NCI-H446 treated with DMSO at 0.1 percent for 48 hours (cell line): ENCODE measurements at places on chromosomes 12 and 14.

DNA sequence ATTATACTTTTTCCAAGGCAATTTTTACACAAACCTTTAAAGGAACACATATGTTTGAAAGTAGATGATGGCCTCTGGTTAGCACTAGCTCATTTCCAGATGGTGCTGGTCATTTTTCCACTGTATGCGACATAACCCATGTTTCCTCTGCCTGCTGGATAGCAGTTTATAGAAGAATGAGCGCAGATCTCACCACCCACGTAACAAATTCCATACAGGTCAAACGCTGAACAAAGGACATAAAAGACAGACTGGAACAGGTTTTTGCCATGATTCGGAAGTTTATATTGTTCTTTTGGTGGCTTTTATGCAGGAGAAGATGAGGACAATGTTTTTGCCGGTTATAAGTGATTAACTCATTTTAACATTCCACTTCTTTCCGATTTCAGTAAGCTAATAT, 30.7 kb downstream of the PPP1R36 start:
- DNase-seq: no peak

GRCh38 chr12:23576372-23576771, 373.1 kb downstream of the SOX5 start:
- DNase-seq: no peak

- no peak for DNase-seq
Measured at GRCh38 chr12:56197921-56198635, 8.8 kb upstream of the SMARCC2 start.

DNA sequence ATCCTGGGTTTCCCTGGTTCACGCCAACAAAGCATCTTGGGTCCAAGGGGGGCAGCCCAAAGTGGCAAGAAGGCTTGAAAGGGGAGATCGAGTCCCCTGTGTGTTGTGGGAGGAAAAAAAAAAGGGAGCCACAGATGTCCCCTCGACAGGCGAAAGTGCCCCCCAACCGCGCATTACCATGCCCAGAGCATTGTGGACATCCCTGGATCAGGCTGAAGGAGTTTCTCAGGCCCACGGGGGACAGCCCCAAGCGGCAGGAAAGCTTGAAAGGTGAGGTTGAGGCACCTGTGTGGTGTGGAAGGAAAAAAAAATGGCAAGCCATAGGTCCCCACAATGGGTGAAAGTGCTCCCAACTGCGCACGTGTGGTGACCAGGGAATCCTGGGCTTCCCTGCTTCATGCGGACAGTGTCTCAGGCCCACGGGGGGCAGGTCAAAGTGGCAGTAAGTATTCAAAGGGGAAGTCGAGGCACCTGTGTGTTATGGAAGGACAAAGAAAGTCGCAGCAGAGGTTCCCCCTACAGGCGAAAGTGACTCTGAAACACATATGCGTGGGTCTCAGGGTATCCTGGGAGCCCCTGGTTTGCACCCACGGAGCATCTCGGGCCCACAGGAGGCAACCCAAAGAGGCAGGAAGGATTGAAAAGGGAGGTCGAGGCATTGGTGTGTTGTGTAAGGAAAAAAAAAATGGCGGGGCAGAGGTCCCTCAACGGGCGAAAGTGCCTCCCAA, 580.1 kb downstream of the ALG10 start:
- no peak for DNase-seq

- DNase-seq: no peak
Measured at GRCh38 chr12:51867371-51867770, 18.9 kb upstream of the FIGNL2 start.

GRCh38 chr14:31127690-31128089, 79.9 kb downstream of the HECTD1 start:
- DNase-seq: no peak

GRCh38 chr14:55382483-55382882, 29.1 kb downstream of the ATG14 start:
- DNase-seq: no peak

GRCh38 chr14:81784084-81784483, 250.4 kb upstream of the SEL1L start:
- no peak for DNase-seq

GRCh38 chr12:43789941-43790340, 16.2 kb downstream of the TWF1 start:
- peak; percentile 52 for DNase-seq

- no peak for DNase-seq
Measured at GRCh38 chr12:106113446-106113823, 25.3 kb downstream of the NUAK1 start.

DNA sequence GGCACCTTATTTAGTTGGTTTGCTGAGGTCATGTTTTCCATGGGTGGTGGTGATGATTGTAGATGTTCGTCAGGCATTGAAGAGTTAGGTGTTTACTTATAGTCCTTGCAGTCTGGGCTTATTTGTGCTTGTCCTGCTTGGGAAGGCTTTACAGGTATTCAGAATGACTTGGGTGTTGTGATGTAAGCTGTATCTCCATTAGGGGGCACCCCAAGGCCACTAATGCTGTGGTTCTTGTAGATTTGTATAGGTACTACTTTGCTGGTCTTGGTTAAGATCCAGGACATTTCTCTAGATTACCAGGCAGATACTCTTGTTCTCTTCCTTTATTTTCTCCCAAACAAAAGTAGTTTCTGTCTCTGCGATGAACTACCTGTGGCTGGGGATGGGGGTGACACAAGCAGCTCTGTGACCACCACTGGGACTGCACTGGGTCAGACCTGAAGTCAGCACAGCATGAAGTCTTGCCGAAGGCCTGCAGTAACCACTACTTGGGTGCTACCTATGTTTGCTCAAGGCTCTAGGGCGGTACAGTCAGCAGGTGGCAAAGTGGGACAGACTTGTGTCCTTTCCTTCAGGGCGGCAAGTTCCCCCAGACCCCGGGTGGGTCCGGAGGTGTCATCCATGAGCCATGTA, 35.8 kb upstream of the FBXO33 start:
- no peak for DNase-seq

- DNase-seq: no peak
Measured at GRCh38 chr14:32083315-32083624, 6.2 kb downstream of the ARHGAP5 start.

DNA sequence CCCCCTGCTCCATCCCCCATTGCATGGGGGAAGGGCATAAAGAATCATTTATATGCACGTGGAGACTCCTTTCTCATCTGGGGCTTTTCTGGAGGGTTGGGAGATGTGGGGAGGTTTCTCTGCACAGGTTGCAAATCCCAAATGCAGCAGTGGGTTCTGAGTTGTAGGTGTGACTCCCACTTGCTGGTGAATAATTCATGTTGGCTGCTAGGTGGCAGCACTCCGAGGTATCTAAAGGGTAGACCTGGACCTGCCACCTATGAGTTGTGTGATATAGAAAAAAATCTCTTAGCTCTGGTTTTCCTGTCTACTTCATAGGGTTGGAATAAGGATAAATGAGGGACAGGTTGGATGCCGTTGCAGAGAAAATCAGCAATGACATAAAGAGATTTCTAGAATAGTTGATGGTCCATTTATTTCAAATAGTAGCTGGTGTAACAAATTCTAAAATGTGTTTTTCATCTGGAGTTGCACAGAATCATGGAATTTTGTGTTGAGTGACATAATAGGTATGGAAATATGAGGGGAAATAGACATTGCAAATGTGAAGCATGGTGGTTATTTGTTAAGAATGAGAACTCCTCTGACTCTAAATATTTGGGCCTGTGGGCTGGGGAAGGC, 4.6 kb downstream of the MARCHF9 start:
- DNase-seq: no peak

DNA sequence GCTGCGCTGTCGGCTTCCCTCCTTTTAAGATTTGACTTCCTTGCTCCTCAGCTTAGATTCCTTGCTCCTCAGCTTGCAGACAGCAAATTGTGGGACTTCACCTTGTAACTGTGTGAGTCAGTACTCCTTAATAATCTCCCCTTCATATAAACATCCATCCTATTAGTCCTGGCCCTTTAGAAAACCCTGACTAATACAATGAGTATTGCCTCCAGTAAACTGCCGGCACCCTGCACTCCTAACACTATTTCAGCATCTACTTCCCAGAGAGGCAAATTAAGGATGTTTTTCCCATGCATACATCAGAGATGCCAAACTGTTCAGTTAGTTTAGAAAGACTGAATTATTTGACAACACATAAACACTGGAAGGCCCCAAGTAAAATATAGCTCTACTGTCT, 611.3 kb upstream of the TMEM132C start:
- DNase-seq: no peak

GRCh38 chr14:68947802-68948201, 31.3 kb downstream of the ACTN1 start:
- DNase-seq: no peak

- DNase-seq: no peak
Measured at GRCh38 chr14:99143793-99144192, 128.2 kb downstream of the BCL11B start.

- DNase-seq: no peak
Measured at GRCh38 chr12:106333756-106334155, 23.8 kb upstream of the POLR3B start.

DNA sequence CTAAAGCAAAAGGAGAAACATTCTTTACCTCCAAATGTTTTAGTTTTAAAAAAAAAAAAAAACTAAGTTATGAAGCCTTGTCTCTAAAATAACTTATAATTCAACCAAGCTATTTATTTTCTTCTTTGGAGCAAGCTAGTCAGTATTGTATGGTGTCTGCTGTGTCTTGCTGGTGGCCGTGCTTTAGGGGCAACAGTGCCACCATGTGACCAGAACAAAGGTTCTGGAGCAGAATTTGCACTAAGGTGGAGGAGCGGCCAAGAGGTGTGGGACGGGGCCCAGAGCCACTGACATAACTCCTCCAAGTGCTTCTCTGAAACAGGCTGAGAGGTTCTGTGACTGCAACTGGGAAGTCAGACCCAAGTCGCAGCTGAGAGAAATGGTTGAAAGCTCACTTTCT, 4.5 kb downstream of the FICD start:
- DNase-seq: no peak

GRCh38 chr12:31702047-31702446, 26.8 kb downstream of the AMN1 start:
- no peak for DNase-seq

GRCh38 chr12:38919191-38919590, 13.8 kb upstream of the CPNE8 start:
- peak; percentile 11 for DNase-seq

DNA sequence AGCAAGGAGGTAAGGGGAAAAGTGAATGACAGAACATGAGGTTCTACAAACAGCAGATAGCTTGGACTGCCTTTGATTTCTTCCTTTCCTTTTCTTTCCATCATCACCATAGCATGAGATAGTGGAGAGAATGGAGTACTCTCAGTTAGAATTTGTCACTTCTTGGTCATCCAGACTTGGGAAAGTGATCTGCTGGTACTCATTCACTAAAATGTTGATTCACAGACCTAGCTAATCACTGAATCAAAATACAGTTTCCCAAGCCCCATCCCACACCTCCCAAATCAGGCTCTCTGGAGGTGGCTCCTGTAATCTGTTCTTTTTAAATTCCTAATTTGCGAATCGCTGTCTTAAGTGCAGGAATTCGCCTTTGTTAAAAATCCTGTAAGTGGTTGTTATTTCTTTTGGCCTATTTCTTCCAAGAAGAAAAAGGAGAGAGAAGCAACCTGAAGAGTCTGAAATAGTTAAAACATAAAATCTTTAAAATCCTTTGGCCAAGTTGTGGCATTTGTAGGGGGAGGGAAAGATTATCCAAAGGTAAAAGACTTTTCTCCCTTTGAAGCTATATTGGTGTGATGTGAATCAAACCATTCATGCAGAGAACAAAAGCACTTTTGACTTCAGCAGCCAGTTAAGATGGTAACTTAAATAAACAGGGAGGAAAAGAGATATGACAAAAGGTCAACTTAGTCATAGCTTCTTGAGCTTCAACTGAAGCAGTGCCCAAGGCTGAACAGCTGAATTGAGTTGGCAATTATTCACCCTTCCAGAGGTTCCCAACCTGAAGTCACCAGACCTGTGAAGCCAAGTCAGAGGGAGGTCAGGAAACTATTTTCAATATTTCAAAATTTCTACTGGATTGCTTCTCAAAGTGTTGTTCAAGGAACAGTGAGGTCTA, 255.1 kb upstream of the KRR1 start:
- no peak for DNase-seq

DNA sequence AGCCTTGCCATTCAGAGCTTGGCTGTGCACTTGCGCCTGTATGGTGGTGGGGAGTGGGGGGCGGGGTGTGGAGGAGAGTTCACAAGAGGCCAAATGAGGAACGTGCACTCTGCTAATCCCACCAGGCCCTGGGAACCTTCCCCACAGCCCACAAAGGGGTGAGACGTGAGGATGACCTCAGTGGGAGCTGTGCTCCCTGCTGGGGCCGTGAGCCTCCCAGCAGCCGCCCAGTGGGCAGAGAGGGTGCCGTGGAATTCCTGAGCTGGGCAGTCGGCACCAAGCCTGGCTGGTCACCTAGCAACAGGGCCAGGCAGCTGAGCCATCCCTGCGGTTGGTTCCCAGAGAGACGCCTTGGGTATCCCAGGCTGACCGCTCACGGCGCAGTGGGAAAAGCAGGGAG, 53.7 kb downstream of the CCNK start:
- no peak for DNase-seq

GRCh38 chr12:116106870-116107269, 170.6 kb downstream of the MED13L start:
- DNase-seq: no peak

DNA sequence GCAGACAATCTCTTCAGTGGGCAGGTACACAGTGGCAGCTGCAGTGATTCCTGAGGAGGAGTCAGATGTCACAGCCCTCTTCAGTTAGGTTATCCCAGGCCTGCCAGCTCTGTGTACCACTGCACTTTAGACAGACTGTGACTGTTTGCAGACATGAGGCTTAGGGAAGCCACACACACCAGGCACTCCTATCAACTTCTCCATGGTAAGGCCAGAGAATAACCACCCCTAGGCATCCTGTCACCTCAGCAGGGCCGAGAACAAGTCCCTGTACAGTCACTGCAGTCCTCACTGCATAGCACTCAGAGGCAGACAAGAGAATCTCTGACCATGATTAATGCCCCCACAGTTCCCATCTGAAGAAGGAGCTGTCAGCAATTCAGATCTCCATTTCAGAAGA, 296.5 kb downstream of the GALC start:
- DNase-seq: no peak

DNA sequence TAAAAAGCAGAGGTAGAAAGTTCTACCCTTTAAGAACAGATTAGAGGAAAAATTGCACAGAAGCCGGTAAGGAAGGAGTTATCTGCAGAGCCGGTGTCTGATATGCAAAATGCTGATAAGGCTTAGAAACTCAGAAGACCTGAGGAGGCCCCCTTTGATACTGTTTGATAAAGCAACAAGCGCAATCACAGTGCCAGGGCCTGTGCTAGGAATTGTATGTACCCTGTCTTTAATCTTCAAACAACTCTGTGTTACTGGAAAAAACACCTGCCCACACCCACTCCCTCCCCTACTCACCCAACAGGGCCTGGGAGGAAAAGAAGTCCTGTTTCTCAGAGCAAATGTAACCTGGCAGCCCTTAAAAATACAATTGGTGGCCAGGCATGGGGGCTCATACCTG, 112.7 kb upstream of the FUT8 start:
- DNase-seq: no peak
